ENCODE measurements at places on chromosomes 7 and 10. TPM values are rescaled to one million over a fixed set of nuclear protein-coding genes. Genes with fewer than 3 reads are reported as not detected.

Gene TMEM225B
- total RNA-seq: 0.49 TPM

Gene CDC14C
- not detected for total RNA-seq

Gene TBC1D12
- 41.8 TPM for total RNA-seq

Gene NPFFR1
- total RNA-seq: 1.5 TPM

Gene NEUROG3
- not detected for total RNA-seq

Gene IQUB
- total RNA-seq: 2.0 TPM
